ENCODE measurements at places on chromosomes 3 and 15.

- no peak for DNase-seq
Measured at GRCh38 chr3:48240000-48240963, 622 bp upstream of the ZNF589 start.

DNA sequence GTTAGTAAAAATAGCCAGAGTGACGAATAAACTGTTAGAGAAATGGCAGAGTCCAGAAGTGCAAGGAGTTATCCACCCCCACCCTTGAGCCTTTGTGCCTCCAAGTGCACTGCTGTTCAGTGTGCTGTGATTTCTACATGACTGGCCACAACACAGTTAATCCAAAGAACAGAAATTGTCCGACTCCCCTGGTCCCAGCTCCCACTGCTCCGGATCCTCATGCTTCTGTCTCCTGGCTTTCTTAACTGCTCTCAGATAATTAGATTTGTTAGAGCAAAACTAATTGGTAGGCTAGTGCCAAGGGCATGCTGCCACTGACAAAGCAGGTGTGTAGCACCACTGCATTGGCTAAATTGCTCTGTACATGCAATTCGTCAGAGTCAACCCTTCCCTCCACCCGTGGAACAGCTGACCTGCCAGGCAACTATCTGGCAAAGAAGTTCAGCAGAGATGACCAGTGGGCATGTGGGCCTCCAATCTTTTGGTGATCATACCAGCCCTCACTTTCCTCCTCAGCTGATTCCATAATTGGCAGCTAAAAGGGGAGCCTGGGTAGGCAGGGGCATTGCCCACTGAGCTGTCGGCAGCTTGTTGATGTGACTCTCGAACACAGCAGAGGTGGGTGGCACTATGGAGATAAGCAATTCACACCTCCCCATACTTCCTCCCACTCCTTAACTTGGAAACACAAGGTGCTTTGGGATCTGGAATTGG lies 18.9 kb upstream of the ACAP2 start:
- no peak for DNase-seq

- DNase-seq: no peak
Measured at GRCh38 chr15:78641102-78641748, at the start of gene CHRNB4. Gene CHRNB4, minus strand, starts transcription at chr15:78641210. Its CDS starts 77 bp downstream, at chr15:78641133.

DNA sequence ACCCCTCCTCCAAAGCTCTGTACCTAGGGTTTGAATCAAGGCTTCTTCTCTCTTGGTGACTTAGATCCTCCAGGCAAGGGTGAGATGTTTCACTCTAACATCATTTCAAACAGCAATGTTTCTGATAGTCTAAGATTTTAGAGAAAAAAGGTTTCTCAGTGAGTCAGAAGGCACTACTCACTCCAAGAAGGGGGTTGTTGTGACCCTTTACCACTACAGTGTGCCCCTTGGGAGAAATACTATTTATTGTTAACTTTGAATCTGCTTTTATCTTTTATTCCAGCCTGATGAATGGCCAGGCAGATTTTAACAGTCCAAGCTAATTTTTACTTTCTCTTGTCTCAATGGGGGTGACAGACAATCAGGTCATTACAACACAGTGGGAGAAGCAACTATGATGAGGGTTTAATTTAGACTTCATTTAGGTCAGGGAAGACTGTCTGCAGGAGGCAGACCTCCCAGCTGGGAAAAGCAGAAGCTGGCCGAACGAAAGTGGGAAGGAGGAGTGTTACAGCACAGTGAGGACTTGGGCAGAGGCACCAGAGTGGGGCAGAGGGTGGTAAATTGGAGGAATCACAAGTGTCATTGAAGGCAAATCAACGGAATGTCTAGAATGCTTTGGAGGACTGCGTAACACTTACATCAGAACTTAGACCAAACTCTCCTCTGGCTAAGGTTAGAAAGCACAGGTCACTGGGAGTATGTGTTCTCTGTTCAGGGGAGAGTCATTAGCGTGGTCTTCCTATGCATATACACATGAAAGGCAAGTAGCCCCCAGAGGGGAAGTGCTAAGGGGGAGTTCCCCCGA lies 21.2 kb downstream of the ZNF860 start:
- DNase-seq: no peak

- no peak for DNase-seq
Measured at GRCh38 chr3:140170612-140171011, 235.6 kb downstream of the CLSTN2 start.

GRCh38 chr3:125003369-125003853 lies 52.4 kb downstream of the HEG1 start:
- no peak for DNase-seq

DNA sequence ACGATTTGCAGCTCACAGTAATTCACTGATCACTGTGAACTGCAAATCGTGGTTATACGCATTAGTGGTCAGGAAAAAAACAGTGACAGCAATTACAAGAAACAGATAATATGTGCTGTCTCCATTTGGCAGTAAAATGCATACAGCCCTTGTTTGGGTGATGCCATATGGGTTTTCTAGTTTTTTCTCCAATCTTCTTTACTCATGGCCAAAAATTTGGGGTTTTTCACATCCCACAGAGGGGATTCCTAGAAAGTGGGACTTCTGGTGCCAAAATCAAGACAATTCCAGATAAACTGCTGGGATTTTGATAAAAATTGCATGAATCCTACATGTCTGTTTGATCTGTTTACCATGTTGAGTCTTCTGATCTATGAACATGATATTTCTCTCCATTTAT lies 15.6 kb downstream of the NDN start:
- no peak for DNase-seq

DNA sequence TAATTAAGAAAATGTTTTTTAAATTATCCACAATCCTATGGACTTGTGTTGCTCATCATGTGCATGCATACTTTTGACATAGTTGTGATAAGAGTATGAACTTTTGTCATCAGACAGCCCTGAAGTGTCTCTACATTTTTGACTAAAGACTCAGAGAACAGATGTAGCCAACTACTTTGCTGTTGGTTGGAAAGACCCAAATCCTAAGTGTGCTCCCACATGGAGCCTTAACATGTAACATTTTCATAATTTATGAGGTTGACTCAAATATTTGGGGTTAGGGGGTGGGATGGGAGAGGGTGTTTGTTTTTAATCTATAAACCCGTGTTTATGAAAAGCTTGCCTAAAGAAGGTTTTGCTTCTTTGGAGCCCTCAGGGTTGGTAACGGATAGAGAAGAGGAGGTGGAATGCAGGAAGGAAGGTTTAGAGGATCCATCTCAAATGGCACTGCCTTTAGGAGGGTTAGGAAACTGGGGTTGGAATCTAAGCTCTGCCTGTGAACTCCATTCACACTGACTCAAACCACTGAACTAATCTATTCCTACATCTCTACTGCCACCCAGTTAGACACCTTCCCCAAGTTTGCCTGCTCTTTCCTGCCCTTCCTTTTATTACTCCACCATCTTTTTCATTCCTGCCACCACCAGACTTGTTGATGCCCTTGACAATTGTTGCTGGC lies 3.7 kb downstream of the BOC start:
- DNase-seq: no peak

DNA sequence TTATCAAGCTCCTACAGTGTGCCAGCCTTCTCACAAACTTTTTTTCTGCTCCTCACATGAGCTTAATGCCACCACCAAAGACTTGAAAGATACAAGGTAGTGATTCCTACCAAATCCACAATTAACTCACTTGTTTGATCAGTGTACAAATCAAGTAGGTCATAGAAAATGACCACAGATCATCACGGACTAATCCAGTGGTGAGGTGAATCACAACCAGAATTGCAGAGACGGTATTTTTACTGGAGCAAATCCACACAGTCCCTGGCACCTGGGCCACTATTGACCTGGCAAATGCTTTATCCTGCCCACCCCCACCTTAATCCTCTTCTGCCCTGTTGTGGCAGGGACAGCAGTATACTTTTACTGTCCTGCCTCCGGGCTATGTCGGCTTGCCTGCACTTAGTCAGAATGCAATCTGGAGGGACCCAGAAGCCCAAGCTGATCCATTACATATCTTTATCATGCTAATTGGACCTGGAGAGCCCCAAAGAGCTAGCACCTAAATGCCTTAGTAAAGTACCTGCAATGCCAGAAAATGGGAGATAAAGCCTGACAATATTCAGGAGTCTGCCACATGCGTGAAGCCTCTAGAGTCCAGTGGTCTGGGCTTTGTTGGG lies 83.9 kb upstream of the CDV3 start:
- DNase-seq: no peak

DNA sequence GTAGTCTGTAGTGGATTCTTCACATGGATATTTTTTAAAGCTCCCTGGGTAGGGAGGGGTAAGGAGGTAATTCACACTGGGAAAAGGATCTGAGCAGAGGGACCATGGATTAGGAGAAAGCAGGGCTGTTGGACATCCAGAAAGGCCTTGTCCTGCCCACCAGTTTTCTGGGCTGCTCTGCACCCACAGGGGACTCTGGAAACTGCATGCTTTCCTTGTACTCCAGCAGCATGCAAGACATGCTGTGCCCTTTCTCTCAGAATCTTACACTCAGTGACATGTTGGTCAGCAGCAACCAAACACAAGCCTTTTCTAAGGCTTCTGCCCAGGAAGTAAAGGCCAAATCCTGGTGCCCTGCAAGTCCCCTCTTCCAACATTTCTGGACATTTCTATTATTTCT lies 2.5 kb upstream of the FBN1 start:
- DNase-seq: no peak

DNA sequence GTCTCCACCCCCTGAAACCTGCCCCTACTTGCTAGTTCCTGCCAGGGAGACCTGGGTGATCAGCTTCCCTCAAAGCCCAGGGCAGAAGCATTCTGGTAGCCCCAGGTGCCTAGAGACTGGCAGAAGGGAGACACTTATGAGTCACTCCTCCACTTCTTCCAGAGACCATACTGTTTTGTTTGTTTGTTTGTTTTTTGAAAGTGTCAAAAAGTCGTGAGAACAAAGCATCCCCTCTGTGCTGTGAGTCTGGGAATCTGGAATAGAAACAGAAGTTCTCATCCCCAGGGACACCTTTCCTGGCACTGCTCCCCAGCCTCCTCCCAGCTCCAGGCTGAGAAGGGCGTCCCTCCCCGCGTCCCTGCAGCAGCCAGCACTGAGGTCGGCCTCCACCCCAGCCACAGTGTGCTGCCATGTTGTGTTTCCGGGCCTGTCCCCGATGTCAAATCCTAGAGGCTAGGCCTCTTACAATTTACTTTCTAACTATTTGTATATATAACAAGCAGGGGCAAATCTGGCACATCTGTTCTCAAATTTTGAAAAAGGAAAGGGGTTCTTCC lies 573.0 kb downstream of the RBMS3 start:
- no peak for DNase-seq

- no peak for DNase-seq
Measured at GRCh38 chr3:127172781-127173515, 20.0 kb upstream of the PRR23E start.

GRCh38 chr3:104763007-104763406 lies 603.7 kb upstream of the ALCAM start:
- DNase-seq: no peak

DNA sequence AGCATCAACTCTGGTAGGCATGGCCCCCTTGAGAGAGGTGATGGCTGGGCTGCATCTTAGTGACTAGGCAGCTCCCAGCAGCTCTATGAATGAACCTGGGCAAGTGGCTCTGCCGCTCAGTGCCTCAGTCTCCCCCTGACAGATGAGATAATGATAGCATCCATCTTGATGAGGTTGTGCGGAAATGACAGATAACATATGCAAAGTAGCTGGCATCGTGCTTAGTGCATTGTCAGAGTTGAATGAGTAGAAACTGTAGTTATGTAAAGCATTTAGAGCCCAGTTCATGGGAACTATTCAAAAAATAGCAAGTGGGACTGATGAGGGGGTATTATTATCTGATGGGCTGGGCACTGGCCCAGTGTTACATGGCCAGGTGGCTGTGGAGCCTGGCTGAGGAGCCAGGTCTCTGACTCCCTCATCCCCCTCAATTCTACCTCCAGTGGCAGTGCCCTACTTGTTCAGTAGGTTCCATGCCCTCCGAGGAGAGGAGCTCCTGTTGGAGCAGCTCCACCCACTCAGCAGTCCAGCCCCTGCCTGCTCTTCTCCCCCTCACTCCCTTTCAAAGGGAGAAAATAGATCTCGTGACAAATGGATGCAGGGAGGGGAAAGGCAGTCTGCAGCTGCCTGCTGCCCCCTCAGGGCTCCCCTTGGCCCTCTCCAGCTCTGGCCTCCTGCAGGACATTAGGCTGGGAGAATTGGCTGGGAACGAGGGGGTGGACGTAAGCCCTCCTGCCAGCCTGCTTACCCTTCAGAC lies 6.6 kb downstream of the PRKCD start:
- DNase-seq: no peak

- DNase-seq: peak; percentile 74
Measured at GRCh38 chr15:57561041-57561711, 30.5 kb upstream of the MYZAP start.

GRCh38 chr3:196049653-196050052 lies 32.2 kb downstream of the TFRC start:
- DNase-seq: no peak

DNA sequence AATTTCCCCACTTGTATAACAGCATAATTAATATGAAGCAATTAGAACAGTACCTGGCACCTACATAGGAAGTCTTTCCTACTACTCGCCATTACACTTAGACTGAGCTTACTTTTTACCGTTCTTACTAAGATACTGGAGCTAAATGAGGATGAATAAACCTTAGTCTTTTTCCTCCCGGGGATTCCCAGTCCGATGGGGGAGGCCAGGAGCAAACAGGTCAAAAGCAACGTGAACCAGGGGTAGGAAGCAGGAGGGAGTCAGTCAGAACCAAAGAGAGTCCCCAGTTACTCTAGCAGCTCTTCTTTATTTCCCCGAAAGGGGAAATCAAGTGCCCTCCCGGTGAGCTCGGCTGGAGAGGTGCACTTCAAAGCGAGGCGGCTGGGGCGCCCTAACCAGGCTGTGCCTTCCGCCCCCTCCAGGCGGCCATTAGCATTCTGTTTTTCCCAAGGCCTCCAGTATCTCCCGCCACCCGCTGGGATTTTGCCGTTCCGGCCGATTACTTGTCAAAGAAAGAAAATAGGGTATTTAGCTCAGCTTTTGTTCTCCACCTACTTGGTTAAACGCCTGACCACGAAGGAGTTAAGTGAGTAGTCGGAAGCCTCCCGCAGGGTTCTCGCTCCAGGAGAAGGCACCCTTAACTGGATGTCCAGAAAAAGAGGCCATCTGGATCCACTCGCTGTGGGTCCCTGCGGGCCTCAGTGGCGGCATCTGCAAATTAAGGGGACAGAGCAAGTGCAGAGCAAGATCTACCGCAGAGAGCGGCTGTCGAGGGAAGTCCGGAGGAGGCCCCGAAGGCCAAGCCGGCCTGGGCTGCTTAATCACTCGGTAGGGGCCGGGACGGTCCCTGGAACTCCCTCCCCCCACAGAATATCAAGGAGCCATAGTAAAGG lies 6.3 kb upstream of the EOMES start:
- DNase-seq: peak; percentile 44

GRCh38 chr3:177150218-177150916 lies 46.9 kb downstream of the TBL1XR1 start:
- no peak for DNase-seq

DNA sequence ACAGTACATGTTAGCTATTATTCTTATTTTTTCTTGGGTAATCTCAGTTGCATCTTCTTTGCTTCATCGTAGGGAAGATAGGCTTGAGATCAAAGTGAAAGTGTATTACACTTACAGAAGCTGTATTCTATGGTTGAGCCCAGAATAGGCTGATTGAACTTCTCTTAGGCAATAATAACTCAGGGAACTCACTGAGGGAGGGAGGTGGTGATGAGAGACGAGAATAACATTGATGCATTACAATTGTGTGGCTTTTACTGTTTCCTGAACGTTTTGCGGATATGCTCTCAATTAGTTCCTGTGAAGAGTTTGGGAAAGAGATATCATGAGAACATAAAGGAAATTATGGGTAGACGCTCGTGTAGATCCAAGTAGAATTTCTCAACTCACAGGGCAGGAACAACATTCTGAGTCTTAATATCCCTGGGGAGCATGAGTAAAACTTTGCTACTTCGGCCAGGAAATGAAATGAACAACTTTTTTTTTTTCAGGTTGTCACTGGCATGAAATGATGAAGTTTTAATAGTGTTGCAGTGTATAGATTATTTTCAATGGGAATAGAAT lies 302.2 kb downstream of the TUSC7 start:
- no peak for DNase-seq
